ENCODE measurements at places on chromosomes 1 and 21. TPM values are rescaled to one million over a fixed set of nuclear protein-coding genes. Genes with fewer than 3 reads are reported as not detected.
A peak's percentile ranks its signal among the peaks of the same experiment; 100 is the strongest.

DNA sequence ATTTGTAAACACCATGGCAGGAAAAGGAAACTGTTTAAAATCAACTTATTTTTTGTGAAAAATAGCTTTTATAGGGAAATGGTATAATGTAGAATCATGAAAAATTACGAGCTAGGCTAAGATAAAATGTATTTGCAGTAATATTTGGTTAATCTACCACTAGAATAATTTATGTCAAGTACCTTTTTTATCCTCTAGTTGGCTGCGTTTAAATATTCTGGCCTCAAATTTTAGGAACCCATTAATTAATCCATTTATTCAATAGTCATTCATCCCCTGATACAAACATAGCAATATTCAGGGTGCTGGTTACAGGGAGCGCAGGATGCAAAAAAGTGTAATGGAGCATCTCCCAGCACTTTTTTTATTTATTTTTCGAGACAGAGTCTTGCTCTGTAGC is 8.6 kb upstream of the IER5 start:
- DNase-seq, result peak; percentile 23

DNA sequence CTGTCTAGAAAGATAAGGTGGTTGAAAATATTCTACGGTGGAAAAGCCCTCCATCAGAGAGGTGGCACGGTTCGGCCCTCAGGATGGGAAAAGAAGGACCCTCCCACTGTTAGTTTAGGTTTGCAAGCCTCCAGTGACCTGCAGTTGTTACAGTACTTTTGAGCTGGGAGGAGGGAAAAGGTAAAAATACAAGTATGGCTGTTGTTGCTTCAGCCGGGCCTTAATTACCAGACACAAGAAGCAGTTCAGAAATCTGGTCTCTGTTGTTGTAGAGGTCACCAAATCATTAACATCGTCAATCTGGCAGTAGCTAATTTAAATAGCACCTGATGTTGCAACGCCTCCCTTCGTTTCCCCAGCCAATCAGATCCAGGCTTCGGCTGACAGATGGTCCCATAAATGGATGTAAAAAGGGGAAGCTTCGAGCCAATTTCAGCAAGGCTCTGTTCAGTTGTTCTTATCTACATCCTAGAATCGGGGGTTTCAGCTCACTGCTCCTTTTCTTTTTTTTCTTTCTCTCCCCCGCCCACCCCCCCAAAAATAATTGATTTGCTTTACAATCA is at the start of gene ELAVL4:
Gene ELAVL4, plus strand, starts transcription at position 424 of the 563 bp plus-strand sequence. CDS start 270 bp downstream, outside the sequence.
- DNase-seq, result peak; percentile 82

- DNase-seq, result no peak
Measured at GRCh38 chr1:67609577-67610341, 75.2 kb upstream of the GADD45A start.

GRCh38 chr1:168085401-168085872 is 51.3 kb downstream of the GPR161 start:
- DNase-seq, result no peak

GRCh38 chr1:87249803-87250202 is 78.9 kb upstream of the LMO4 start:
- no peak for DNase-seq

C1orf185 gene
- not detected for total RNA-seq

DNA sequence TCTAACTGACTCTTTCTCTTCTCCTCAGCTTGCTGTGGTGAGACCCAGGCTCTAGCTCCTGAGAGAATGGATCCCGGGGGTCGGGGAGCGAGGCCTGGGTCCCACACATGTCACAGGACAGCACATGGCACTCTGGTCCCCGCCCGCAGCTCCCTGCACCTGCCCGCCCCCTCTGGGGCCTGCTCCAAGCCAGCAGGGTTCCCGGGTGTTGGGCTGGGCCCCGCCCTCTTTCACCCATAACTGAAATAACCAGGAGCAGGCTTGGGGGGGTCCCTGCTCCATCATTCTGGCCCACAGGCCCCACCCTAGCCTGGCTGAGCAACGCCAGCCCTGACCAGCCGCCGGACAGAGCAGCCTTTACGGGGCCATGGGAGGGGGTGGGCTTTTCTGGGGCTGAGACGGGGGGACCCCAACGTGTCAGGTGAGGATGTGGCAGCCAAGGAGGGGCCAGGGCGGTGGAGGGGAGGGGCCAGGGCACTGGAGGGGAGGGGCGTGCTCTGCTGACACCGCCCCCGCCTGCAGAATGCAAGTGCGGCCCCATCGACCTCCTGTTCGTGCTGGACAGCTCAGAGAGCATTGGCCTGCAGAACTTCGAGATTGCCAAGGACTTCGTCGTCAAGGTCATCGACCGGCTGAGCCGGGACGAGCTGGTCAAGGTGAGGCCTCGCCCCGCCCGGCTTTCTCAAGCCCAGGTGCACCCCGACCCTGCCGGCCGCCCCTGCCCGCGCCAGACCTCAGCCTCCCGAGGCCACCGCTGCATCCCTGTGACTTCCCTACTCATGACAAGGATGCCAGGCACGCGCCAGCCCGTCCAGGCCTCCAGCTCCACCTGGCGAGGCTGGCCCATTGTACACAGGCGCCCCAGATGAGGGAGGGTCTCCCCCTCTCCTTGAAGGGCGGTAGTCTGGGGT is 19.4 kb downstream of the COL6A1 start:
- DNase-seq, result no peak

KIF26B gene
- 2.3 TPM for total RNA-seq

GRCh38 chr1:168980180-168980579 is 126.3 kb upstream of the ATP1B1 start:
- DNase-seq, result no peak

GRCh38 chr1:235021321-235021720 is 107.3 kb downstream of the TOMM20 start:
- DNase-seq, result no peak

GRCh38 chr1:200252531-200252930 is 157.3 kb downstream of the ZNF281 start:
- DNase-seq, result no peak

DNA sequence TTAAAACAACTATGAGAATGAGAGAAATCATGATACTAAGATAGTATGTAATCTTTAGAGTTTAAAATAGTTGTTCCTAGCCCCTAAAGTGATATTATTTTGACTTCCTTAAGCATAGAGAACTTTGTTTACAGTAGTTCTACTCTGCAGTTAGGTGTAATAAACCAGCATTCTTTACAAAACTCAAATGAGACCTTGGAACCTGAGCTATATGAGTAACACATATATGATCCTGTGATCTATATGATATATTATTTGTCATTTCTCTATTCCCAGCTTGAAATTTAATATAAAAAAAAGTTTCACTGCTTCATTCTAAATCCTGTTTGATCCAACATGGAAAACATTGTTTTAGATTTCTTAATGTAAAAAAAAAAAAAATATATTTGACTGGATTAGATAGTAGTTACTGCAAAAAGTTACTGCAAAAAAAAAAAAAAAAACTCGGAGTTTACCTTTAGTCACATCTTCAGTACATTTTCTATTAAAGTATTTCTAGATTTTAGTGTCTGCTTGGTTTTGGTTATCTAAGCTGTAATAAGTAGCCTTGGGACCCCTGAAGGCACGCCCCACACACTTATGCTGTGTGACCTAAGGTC is 463.8 kb downstream of the USP25 start:
- DNase-seq, result no peak

RNPC3 gene
- 18.1 TPM for total RNA-seq

DNA sequence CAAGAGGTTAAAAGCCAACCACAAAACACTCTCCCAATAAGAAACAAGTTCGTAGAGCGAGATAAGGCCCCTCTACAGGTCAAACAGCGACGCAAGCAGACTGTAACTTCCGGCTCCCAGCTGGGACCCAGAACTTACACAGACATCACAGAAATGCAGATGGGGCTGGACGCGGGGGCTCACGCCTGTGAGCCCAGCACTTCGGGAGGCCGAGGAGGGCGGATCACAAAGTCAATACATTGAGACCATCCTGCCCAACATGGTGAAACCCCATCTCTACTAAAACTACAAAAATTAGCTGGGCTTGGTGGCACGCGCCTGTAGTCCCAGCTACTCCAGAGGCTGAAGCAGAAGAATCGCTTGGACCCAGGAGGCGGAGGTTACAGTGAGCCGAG is 11.1 kb downstream of the CCNL2 start:
- no peak for DNase-seq

IGFN1 gene
- not detected for total RNA-seq

NPHS2 gene
- not detected for total RNA-seq

DNA sequence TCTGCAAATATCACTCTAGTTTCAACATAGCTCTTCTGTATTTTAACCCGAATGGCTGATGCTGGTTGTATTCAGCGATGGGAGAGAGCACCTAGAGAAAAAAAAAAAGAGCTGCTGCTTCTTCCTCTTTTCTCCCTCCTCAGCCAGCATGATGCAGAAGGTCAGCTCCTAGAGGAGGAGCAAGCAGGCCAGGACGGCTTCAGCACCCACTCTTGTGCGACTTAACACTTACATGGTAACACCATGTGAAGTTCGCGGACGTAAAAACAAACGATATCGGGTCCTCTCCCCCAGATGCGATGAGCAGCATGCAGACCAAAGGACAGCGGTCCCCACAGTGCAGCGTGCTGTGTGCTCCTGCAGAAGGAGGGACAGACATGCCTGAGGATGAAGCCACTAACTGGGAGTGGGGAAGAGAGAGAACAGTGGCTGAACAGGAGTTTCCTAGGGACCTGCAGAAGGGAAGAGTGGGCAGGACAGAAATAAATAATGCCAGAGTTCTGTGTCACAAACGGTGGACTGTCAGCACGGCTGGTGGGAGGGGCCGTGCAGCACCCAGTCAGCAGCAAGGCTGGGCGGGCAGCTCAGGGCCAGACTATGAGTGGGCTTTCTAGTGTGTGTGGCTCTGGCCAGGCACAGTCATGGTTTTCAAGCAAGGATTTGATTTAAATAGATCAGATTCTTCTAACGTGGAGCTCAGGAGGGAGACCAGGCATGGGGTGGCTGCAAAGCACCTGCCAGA is 11.4 kb upstream of the B3GALT5 start:
- DNase-seq, result no peak

RAB3GAP2 gene
- total RNA-seq, result 64.6 TPM

BARHL2 gene
- not detected for total RNA-seq

DNA sequence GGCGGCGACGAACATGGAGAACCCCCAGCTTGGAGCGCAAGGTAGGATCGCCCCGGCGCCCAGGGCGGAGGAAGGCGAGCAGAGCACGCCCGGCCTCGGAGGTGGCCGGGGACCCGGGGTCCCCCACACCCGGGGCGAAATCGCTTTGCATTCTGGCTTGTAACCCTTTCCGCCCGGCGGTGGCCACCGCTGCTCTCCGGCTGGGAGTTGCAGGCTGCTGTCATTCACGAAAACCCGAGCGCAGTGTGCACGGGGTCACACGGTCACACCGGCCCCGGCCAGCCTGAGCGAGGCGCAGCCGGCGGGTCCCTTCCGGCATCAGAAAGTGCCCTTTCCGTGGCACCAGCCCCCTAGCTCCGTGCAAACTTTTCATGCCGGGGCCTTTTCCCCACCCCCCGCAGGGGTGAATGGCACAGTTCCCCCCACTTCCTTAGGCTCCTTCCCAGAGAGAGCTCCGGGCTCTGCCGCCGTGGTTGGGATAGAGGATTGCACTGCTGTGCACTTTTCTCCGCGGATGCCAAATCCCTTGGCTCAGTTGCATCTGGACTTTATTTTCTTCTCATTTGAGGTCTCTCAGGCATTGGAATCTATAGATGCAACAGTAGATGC is 802 bp downstream of the KAZN start:
- no peak for DNase-seq

SEMA4A gene
- 46.7 TPM for total RNA-seq

DNA sequence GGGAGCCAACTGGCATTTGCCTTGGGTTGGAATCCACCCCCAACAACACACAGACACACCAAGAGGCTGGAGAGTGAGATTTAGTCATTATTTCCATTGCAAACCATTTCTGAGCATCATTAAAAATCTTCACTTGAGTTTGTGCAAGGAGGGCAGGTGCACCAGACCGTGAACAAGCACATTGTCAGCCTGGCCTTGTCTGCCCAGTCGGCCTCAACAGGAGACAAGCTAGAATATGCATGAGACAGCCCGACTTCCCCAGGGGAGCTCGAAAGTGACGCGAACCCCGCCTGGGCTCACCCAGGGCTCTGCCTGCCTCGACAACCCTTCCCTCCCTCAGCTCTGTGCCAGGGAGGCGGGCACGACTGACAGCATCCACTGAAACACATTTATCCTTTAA is 15.4 kb upstream of the GUCA2B start:
- no peak for DNase-seq

DNA sequence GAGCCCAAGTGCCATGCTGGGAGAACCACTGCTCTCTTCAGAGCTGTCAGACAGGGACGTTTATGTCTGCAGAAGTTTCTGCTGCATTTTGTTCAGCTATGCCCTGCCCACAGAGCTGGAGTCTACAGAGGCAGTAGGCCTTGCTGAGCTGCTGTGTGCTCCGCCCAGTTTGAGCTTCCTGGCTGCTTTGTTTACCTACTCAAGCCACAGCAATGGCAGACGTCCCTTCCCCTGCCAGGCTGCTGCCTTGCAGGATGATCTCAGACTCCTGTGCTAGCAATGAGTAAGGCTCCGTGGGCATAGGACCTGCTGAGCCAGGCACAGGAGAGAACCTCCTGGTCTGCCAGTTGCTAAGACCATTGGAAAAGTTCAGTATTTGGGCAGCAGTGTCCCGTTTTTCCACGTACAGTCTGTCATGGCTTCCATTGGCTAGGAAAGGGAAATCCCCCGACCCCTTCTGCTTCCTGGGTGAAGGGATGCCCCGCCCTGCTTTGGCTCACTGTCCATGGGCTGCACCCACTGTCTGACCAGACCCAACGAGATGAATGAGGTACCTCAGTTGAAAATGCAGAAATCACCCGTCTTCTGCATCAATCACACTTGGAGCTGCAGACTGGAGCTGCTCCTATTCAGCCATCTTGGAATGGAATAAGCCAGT is 31.9 kb downstream of the CYP4B1 start:
- DNase-seq, result no peak

GRCh38 chr1:22795366-22795714 is 84.7 kb downstream of the EPHB2 start:
- DNase-seq, result no peak

- no peak for DNase-seq
Measured at GRCh38 chr1:20698195-20698910, 19.5 kb downstream of the KIF17 start.

DNA sequence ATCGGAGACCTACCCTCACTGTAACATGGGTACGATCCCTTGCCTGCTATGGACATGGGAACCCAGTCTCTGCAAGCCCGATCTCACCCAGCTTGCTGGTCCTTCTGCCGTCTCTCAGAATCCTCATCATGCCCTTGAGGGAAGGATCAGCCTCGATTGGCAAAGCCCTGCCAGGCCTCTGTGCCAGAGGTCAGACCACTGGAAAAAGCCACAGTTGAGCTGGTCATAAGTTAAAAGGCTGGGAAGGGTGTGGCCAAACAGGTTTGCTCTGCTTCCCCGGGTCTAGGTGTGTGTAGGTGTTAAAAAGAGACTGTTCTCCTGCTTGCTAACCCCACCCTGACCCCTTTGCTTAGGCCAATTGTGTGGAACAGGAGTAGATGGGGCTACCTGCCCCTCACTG is 19.5 kb upstream of the PADI3 start:
- no peak for DNase-seq

GRCh38 chr1:232501854-232502253 is 128.1 kb downstream of the SIPA1L2 start:
- DNase-seq, result no peak
